D721Med (cell line): ENCODE measurements at places on chromosomes 5 and 9.
A peak's percentile ranks its signal among the peaks of the same experiment; 100 is the strongest.

DNA sequence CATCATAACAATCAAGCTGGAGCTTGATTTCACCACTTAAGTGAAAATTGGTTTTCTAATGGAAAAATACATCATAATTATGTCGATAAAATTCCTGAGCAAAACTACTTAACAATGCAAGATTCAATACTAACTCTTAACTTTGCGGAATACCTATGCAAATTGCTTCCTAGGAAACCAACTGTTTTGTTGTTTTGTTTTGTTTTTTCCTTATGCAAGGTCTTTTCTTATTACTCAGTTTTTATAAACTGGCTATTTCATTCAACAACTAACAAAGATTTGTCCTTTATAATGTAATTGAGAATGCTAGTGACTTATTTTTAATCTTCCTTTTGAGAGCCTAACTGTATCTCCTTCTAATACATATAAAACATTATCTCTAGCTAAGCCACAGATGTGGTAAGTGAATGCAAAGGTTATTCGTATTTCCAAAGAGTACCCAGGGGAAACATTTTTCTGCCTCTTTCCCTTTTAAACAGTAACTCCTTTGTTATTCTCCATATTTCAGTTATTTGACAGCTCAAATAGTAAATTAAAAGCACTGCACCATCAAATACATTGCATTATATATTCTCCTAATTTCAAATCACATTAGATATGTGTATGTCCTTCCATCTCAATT, 609.4 kb downstream of the SLCO4C1 start:
- no peak for DNase-seq

- DNase-seq = no peak
Measured at GRCh38 chr5:135437422-135437795, 9.7 kb downstream of the DCANP1 start.

- DNase-seq = no peak
Measured at GRCh38 chr5:124816381-124816780, 69.9 kb upstream of the ZNF608 start.

GRCh38 chr5:113237893-113238292, 196.9 kb downstream of the TSSK1B start:
- no peak for DNase-seq

DNA sequence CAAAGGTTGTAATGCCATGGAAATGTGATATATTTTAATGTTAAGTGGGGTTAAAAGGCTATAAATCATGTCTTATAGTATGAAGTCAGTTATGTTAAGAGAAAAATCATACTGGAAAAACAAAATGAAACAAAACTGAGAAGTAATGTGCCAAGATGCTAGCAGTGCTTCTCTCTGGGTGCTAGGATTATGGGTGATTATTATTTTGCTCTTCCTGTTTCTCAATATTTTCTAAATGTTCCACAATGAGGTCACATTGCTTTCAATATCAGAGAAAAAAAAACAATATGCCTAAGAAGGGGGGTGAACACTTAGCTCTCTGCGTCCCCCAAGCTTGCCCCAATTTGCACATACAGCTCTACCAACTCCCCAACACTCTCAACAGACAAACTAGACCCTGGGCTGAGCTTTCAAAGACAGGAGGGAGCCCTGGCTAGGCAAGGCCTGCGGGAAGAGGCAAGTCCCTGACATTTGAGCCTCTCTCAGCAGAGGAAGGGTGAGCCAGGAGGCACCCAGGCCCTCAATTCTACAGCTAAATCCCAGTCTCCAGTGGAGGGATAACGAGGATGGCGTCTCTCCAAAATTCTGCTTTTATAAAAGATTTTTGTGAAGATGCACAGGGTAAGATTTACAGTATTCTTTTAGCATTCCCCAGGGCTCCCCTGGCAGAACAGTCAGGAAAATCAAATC, 24.4 kb downstream of the WHRN start:
- DNase-seq = no peak

DNA sequence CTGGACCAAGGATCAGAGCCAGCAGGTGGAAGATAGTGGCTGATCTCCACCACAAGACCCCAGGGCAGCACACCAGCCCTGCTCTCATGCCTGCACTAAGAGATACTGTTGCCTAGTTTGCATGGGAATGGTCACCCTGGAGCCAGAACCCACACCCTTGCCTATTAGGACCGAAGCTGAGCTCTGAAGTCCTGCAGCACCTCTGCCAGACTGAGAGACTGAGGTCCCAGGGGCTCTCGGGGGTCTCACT, 11.3 kb downstream of the ACSL6 start:
- DNase-seq = no peak

- DNase-seq = no peak
Measured at GRCh38 chr9:114058688-114059046, 19.4 kb downstream of the AMBP start.

DNA sequence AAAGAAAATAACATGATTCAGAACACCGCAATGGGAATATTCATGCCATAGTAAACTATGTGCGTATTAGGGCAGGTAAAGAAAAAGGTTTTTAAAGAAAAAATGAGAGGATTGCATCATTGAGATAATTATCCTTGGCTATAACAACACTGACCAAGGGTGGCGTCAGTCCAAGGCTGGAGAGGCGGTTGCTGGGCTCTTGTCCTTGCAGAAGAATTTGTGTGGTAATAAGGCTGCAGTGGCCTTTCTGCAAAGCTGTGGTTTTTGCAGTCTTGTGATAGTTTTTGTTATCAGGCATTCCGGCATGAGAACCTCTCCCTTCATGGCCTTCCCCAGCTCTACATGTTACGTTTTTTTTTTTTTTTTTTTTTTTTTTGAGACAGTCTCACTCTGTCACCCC, 14.0 kb downstream of the BOD1 start:
- DNase-seq = no peak

DNA sequence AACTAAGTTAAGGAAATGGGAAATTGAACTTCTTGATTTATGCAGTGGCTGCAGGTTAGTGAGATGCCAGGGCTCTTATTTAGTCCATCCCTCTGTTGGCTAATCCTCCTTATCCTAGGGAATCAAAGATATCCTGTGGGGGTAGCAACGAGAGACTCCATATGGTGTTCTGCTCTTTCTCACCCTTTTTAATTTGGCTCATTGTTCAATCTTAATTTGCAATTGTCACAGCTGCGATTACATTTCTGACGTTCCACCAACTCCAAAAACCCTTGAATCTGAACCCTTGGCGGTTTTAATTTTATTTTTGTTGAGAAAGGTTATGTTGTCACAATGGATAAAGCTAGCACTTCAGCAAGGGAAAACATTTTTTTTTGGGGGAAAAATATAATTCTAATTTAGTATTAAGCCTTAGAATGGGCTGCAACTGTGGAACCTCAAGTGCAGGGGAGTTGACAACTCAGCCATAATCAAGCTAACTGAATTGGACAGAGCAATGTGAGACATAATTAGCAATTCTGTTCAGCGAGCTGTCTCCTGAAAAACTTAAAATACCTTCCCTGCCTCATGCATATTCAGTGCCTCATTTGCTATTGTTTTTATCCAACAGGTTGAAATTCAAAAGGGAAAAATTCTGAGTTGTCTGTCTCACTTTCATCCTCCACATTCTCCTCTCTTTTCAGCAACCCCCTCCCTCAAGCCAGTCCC, 91.3 kb downstream of the MAT2B start:
- peak; percentile 39 for DNase-seq

DNA sequence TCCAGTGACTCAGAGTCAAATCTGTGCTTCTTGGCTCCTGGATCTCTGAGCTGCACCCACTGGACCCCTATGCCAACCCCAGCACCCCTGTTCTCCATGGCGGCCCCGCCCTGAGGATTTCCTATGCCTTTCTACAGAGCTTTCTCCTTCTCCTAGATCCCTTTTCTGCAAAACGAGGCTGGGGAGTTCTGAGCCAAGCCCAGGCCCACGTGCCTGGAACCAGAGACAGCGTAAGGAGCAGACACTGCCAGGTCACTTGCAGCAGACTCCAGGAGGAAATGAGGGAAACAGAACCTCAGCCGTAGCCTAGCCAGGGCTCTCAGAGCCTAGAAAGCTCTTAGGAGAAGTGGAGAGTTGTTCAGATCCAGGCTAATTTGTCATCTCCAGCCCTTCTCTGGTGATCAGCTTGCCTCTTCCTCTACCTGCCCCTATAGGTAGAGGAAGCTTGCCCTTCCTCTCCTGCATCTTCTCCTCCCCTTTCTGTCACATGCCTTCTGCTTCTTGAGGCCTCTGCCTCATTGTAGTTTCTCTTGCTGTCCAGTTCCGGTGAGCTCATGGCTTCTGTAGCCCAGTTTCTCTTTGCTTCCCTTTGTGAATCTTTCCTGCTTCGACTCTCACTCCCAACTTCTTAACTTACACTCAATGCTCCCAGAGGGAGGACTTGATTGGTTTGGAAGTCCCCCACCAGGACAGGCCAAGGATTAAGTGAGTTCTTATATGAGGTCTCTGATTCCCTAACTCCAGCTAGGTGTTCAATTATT, 163.4 kb downstream of the RGS3 start:
- no peak for DNase-seq

- DNase-seq = no peak
Measured at GRCh38 chr5:107840161-107840560, 169.4 kb upstream of the EFNA5 start.

- no peak for DNase-seq
Measured at GRCh38 chr9:125608489-125609224, 98.4 kb downstream of the MAPKAP1 start.

- DNase-seq = no peak
Measured at GRCh38 chr5:138960145-138960692, 85.1 kb upstream of the LRRTM2 start.

DNA sequence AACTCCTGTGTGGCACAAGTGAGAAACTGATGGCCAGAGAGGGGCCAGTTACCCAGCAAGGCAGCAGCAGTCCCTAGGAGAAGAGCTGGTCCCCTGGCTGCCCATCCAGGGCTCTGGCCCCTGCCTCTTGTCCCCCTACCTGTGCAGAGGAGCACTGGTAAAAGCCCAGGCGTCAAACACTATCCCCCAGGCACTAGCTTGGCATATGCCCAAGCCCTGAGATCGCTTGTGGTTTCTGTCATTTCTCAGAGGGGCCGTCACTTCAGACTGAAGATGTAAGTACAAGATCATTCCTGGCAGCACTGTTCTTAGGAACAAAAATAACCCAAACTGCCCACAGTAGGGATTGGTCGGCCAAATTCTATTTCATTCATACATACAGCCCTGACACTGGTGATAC, 53.9 kb downstream of the COL15A1 start:
- no peak for DNase-seq

- DNase-seq = no peak
Measured at GRCh38 chr5:124061663-124062062, 549.7 kb downstream of the CSNK1G3 start.

DNA sequence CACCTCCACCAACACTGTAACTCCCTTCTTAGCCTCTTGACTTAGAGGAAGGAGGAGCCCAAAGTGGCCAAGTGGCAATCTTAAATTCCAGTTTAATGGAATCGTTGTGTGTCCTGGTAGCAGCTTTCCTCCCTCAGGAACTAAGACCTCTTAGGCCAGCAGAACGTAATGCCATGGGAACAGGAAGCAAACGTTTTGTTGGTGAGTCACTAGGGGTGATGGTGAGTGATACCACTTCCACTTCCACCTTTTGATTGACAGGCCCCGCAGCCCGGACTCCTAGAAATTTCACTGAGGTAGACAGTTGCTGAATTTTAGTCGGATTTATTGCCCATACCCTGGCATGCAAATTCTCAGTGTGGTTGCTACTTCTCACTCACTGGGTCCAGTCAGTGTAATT, 94.2 kb upstream of the FBN2 start:
- no peak for DNase-seq
